NCI-H2171 (cell line): ENCODE measurements at places on chromosomes 4 and X.

DNA sequence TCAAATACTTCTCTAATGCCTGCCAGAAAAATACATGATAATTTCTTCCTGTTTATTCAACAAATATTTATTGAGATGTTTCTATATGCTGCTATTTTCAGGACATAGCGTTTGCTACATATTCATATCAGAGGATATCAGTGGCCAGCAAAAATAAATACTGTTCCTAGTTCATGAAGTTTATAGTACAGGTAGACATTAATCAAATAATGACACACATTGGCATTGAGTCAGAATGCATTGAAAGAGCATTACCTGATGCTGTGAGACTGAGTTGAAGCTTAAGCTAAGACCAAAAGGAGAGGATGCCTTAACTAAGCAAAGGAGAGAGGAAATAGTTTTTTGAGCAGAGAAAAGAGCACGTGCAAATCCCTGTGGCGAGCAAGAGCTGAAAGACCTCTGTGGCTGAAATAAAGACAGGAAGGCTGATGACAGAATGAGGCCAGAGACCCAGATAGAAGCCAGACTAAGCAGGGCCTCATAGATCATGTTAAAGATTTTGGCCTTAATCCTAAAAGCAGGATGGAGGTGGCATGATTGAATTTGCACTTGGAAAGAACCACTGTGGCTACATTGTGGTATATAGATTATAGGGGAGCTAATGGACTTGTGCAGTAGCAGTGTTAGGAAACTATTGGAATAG lies 36.2 kb downstream of the FAM241A start:
- no peak for DNase-seq

- no peak for DNase-seq
Observed at GRCh38 chr4:77599378-77599777, 6.2 kb upstream of the CXCL13 start.

DNA sequence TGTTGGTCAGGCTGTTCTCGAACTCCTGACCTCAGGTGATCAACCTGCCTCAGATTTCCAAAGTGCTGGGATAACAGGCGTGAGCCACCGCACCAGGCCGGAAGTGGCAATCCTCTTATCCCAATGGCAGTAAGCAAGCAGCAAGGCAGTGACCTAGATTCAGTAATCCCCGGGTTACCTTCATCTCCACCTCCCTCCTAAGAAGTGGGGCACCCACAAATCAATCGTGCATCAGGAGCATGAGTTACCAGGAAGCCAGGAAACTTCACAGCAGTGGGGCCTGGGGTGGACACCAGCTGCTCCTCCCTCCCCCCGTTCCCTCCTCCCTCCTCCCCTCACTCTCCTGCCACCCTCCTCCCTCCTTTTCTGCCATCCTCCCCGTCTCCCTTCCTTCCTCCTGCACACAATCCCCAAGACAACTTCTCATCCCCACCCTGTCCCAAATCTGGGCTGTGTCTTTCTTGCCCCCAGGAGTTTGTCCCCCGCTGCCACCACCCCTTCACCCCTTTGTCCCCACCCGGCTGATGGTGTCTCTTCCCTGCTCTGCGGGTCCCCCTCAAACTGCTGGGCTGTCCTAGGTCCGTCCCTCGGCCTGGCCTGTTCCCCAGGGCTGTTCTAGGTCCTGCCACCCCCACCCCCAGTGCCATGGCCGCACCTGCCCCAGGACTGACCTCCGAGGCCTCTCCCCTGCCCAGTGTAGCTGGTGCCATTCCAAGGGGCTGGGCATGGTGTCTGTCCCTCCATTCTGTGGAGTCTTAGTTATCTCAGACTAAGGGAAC lies 2.2 kb downstream of the PDE6B start:
- no peak for DNase-seq

GRCh38 chr4:129783596-129783995 lies 687.6 kb downstream of the C4orf33 start:
- no peak for DNase-seq

- DNase-seq: no peak
Observed at GRCh38 chrX:80917919-80918318, 108.2 kb upstream of the BRWD3 start.

DNA sequence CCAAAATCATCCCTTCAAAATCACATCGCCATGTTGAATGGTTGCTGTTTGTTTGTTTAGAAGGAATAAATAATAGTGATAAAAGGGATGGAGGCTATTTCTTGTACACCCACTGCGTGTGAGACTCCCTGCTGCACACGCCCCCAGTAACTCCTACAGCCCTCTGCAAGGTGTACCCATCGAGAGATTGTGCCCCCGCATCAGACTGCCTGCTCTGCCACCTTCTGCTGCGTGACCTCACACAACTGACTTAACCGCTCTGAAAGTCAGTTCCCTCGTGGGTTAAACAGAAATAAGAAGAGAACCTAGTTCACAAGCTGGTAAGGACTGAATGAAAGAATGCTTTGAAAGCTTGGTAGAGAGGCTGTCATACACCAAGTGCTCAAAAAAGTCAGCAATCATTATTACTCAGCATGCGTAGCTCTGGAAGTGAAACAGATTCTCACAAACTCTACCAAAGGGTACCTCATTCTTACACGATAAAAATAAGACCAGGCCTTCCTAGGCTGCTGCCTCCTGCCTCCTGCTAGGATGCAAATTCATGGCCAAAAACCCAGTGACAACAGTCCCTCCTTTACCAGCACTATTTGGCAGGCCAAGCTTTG lies 147.1 kb downstream of the CPEB2 start:
- DNase-seq: no peak

GRCh38 chrX:70613295-70613694 lies 168.7 kb downstream of the DLG3 start:
- no peak for DNase-seq

DNA sequence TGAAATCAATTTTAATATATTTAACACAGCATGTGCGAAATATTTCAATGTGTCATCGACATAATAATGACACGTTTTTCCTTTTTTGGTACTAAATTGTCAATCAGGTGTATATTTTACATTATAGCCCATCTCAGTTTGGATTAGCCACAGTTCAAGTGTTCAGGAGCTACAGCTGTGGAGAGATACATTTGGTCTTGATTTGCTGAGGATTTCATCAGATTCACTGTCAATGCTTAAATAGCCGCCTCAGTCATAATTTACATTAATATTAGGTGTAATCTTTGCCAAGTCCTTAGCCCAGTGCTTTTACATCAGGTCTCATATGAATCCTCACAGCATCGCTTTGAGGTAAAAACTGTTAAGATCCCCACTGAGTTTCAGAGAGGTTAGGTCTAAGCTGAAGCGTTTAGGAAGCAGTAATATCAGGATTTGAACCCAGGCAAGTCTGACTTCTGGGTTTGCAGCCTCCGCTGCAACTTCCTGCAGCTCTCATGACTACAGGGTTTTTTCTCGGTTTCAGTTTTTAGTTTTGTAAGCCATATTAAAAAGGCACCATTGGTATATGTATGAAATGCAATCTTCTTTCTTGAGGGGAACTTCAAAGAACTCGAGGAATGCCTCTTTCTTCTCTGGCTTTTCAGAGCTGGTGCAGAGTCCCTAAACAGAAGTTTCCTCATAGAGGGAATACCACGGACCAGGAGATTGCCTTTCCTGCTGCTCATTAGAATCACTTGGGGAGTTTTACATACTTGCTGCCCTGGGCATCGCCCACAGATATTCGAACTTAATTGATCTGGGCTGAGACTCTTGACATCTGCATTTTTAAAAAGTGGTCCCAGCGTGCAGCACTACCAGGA lies 6.4 kb downstream of the MTM1 start:
- no peak for DNase-seq

GRCh38 chr4:142752202-142752786 lies 93.8 kb downstream of the INPP4B start:
- no peak for DNase-seq

DNA sequence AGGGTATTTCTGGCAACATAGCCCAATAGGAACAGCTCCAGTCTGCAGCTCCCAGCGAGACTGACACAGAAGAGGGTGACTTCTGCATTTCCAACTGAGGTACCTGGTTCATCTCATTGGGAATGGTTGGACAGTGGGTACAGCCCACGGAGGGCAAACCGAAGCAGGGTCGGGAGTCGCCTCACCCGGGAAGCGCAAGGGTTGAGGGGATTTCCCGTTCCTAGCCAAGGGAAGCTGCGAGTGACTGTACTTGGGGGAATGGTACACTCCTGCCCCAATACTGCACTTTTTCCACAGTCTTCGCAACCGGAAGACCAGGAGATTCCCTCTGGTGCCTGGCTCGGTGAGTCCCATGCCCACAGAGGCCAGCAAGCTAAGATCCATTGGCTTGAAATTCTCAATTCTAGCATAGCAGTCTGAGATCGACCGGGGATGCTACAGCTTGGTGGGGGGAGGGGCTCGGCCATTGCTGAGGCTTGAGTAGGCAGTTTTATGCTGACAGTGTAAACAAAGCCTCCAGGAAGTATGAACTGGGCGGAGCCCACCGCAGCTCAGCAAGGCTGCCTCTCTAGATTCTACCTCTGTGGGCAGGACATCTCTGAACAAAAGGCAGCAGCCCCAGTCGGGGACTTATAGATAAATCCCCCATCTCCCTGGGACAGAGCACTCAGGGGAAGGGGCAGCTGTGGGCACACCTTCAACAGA lies 14.0 kb upstream of the ADAD1 start:
- DNase-seq: no peak

GRCh38 chr4:137448402-137448801 lies 83.9 kb downstream of the PCDH18 start:
- no peak for DNase-seq

GRCh38 chrX:31298916-31299315 lies 227.1 kb upstream of the FTHL17 start:
- no peak for DNase-seq

DNA sequence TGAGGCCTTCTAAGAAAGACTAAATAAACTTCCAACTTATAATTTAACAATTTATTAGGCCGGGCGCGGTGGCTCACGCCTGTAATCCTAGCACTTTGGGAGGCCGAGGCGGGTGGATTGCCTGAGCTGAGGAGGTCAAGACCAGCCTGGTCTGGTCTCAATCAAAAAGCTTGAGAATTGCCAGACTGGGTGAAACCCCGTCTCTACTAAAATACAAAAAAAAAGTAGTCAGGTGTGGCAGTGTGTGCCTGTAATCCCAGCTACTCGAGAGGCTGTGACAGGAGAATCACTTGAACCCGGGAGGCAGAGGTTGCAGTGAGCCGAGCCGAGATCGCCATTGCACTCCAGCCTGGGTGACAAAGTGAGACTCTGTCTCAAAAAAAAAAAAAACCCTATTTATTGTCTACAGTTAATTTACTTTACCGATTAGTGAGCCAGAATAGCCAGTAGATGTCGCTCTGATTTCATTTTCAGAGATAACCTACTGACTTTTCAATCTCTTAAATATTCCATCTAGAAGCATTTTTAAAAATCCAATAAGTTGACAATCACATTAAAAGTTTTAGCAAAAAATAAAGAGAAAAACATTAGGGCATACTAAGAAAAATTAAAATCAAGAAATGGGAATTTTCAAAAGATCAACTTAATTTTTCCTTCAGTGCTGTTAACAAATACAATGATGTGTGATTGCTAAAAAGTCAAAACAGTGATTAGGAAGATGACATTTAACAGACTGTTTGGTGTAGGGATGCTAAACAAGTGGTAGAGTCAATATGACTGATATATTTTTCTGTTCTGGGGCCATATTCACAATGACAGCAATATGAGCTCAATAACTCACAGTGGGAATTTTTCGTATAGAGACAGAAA lies 4.3 kb upstream of the SHROOM3 start:
- peak; percentile 0 for DNase-seq

DNA sequence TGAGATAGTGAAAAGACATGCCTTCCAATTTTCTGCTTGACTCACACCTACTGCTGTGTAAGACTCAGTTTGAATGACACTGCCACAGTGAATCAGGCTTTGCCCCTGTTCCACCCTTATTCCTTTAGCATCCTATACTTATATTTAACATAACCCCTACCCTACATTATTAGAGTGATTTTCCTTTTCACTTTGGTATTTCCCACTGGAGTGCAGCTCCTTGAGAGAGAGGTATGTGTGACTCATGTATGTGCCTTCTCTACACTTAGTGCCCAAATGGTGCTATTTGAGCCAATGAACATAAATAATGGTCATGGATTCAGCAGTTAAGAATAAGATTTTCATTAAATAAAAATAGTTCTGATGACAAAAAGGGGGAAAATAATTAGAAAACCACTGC lies 69.5 kb downstream of the RRAGB start:
- no peak for DNase-seq

DNA sequence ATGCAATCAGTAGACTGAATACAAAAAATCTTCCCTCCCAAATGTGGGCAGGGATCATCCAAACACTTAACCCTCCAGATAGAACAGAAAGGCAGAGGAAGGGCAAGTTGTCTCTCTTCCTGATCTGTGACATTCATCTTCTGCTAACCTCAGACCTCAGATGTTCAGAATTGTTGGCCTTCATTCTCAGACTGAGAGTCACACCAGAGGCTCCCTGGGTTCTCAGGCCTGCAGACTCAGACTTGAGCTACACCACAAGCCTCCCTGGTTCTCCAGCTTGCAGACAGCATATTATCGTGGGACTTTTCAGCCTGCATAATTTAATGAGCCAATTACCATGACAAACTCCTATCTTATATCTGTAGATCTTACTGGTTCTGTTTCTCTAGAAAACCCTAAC lies 1471.6 kb upstream of the ADGRL3 start:
- DNase-seq: no peak

DNA sequence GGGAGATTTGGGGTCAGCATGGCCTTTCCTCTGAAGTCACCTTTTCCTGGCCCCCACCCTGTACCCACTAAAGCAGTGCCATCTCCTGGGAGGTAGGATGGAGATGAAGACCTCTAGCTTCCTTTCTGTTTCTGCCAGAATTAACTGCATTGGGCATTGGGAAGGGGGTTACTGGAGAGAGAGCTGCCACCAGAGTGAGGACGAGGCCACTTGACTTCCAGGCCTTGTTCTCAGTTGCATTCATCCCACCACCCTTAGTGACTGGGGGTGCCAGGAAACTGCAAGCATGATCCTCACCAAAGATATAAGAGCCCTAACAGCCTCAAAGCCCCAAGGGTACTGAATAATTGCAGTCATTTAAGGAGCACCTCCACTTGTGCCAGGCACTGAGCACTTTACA lies 15.8 kb downstream of the SASH3 start:
- no peak for DNase-seq

DNA sequence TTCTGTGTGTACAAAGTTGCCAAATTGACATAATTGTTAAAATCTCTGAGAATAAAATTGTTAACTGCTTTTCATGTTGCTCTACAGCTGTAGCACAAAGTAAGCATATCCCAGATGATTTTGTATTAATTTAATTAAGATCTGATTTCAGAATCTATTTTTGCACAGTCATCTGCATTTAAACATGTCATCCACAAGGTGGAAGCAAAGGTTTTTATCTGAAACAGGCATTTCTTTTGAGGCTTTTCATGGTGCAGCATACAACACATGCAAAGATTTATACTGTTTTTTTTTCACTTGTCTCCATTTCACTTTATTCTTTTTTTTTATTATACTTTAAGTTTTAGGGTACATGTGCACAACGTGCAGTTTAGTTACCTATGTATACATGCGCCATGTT lies 51.2 kb downstream of the GC start:
- DNase-seq: peak; percentile 8

DNA sequence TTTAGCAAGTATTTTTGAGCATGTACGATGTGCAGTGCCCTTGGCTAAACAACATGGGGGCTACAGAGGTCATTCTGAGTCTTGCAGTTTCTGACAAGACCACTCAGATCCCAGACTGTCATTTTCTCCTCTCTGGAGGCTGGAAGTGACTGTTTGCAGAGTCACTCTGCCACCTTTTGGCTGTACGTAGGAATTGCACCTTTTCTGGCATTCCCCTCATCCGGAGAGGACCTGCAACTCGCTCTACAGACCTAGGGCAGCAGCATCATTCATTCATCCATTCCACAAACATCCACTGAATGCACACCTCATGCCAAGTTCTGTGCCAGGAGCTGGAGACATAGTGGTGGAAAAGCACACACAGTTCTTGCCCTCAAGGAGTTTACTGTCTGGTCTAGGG lies 160.4 kb upstream of the GPR101 start:
- DNase-seq: no peak

GRCh38 chr4:114582621-114583020 lies 16.0 kb upstream of the UGT8 start:
- DNase-seq: no peak
